ENCODE measurements at places on chromosomes 11 and 22.

DNA sequence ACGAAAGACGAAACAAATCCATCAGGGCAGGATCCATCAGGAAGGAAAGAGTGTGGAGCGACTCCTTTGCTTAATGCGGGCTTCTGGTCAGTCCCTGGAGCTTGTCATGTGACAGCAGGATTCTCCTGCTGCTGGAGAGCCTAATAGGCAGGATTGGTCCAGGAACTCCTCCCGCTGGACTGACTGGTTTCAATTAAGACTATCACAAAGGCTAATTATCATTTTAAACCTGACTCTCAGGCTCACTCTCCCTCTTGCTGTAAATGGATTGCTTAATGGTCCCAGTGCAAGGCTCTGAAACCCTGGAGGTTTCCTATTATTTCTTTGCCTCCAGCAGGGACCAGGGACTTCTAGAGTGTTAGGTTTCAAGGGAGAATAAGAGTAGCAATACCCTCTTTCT lies 493.8 kb downstream of the NTM start:
- no peak for DNase-seq

GRCh38 chr11:1848640-1849430 lies 4.0 kb upstream of the LSP1 start:
- DNase-seq = no peak

- no peak for DNase-seq
Observed at GRCh38 chr11:94700622-94701021, 67.5 kb upstream of the AMOTL1 start.

- DNase-seq = no peak
Observed at GRCh38 chr11:117431436-117431835, 103.8 kb downstream of the CEP164 start.

- DNase-seq = no peak
Observed at GRCh38 chr11:38274031-38274430, 1676.0 kb upstream of the RAG2 start.

DNA sequence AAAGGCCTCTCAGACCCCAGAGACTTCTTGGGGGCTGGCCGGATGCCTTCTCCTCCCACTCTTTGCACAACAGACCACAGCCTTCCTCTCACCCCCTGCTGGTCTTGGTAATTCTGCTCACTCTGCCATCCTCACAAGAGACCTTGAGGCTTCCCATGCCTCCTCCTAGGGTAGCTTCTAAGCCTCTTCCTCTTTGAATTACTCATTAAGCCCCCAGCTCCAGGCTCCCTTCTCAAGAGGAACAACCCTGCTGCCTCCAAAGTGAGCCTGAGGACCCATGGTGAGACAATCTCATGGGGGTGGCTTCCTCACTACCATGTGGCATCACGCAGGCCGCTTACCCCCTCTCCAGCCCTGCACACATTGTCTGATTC lies 184.6 kb upstream of the SYT13 start:
- no peak for DNase-seq

- no peak for DNase-seq
Observed at GRCh38 chr22:46390652-46391301, 55.3 kb downstream of the TRMU start.

Data from NCI-H510A (cell line).